ENCODE measurements at places on chromosomes 1 and 21.
A peak's percentile ranks its signal among the peaks of the same experiment; 100 is the strongest.

DNA sequence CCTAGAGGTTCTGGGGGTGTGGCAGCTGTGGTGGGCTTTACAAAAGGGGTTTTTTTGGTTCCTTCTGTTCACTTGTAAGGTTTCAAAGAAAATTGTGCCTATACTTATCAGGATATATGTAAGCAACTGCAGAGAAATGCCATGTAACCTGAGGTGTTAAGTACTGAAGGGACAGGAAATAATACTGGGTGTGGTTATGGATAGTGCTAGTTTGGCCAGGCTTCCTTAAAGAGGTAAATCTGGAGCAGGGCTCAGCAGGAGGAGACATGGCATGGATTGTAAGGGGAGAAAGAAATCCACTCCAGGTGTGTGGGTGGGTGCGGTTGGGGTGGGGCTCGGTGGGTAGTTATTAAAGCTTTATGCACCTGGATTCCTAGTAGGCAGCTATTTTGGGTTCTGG lies 28.3 kb downstream of the KIRREL1 start:
- no peak for DNase-seq

GRCh38 chr1:212864201-212864600 lies 6.1 kb downstream of the FLVCR1 start:
- no peak for DNase-seq

- DNase-seq: no peak
These were observed 421.5 kb upstream of the USP24 start for GRCh38 chr1:55636696-55637095.

GRCh38 chr1:171904778-171905450 lies 63.6 kb downstream of the DNM3 start:
- no peak for DNase-seq

DNA sequence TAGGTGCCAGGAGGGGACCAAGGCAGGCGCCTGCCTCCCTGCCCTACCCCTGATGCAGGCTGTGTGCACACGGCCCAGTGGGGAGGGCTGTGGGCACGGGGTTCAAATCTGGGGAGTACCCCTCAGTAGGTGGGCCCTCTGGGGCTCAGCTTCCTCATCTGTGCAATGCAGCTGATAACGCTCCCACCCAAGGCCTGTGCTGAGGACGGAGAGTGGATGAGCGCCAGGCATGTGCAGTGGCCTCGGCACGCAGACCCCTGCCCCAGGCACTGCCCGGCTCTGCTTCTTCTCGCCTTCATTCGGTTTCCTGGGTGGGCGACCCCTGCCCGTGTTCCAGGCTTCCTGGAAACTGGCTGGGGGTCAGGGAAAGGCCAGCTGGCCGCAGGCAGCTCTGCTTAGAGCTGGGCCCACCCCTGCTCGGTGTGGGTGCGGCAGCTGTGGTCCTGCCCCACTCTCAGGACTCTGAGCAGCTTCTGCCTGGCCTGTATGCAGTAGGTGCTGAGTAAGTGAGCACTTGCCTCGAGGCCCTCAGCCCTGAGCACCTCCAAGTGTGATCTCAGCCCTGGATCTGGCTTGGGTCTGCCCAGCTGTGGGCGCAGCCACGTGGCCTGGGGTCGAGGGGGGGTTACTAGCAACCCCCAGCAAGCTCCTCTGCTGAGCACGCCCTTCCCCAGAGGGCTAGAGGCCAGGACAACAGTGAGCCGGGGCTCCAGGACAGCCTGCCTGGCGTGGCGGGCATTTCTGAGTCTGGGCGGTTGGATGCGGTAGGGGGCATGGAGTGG lies 11.9 kb upstream of the TNFRSF14 start:
- DNase-seq: no peak

DNA sequence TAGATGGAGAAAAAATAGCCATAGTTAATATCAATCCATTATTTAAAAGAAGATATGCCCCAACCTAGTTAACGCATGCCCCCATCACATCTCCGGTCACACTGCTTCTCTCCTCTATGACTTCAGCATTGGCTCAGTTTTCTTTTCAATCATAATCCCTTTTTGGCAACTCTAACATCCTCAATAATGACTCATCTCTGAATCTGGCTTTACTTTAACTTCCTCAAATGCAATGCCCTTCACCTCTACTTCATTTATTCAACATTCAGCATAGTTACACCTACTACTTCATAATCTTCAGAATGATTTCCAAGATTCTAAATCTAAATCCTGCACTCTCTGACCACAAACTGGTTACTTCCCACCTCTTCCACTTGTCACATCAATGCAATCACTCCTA lies 417.3 kb downstream of the USH2A start:
- DNase-seq: peak; percentile 9

DNA sequence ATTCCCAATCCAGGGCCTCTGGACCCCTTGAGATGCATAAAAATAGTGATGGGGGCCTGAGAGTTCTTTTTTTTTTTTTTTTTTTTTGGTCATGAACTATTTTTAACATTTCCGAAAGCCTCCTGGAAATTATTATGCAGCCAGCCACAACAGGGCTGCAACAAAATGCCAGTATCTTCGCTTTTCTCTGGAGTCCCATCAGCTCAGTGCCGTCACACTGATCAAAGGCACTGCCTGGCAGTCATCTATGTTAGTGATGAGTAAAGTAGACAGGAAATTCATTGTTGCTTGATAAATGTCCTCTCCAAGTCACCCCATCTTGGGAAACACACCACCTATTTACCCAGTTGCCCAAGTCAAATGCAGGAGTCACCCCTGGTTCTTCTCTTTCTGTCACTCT lies 15.2 kb upstream of the PEF1 start:
- no peak for DNase-seq

- no peak for DNase-seq
These were observed 2.2 kb downstream of the FASLG start for GRCh38 chr1:172661107-172661506.

GRCh38 chr1:24540051-24540905 lies 15.6 kb upstream of the NCMAP start:
- DNase-seq: no peak

DNA sequence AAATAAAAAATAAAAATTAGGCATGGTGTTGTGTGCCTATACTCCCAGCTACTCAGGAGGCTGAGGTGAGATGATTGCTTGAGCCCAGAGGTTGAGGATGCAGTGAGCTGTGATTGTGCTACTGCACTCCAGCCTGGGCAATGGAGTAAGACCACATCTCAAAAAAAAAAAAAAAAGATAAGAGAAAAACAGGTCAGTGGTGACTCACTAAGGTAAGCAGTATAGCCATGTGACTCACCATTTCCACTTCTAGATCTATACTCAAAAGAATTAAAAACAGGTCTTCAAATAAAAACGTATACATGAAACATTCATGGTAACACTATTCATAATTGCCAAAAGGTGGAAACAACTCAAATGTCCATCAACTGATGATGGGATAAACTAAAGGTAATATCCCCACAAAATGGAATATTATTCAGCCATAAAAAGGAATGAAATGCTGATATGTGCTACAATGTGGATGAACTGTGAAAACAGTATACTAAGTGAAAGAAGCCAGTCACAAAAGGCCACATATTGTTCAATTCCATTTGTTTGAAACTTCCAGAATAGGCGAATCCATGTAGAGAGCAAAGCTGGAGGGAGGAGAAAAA lies 75.1 kb downstream of the ZNF281 start:
- DNase-seq: peak; percentile 48

- no peak for DNase-seq
These were observed 350.5 kb downstream of the MATN1 start for GRCh38 chr1:30372792-30373433.

DNA sequence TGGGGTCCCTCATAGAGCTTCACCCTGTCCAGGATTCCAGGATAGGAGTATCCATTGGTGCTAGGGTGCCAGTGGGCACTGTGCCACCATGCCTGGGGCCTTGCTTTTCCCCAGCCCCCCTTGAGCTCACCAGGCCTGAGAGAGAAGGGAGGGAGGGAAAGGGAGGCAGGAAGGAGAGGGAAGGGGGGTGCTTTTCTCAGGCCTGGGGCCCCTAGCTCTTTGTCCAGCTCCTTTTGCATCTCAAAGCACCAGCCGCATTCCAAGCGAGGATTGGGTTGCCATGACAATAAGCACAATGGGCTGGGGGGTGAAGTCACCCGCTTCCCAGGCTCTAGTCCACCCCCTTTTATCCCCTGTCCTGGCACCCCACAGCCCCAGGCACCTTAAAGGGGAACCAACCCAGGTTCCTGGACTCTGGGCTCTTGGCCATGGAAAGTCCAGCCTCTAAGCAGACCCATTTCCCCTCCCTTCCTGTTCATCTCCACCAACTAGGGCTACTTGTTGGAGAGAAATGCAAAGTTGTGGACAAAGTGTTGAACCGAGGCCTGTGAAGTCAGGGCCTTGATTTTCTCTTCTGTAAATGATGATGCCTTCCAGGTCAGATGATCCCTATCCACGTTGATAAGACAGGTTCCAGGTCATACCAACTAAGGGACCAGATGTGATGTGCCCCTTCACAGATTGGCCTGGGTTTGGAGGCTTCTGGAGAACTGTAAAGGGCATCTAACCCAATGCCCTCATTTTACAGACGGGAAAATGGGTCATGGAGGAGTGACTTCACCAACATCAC lies 11.4 kb downstream of the THBS3 start:
- DNase-seq: no peak

All from urothelium cell line (cell line).